CD8-positive, alpha-beta memory T cell (primary cell): ENCODE measurements at places on chromosomes 11 and 22. TPM values are rescaled to one million over a fixed set of nuclear protein-coding genes. Genes with fewer than 3 reads are reported as not detected.

Gene VEGFB
- total RNA-seq: 77.0 TPM

Gene OR51B5
- not detected for total RNA-seq

Gene VWCE
- total RNA-seq: 11.3 TPM

Gene LRRN4CL
- total RNA-seq: 0.11 TPM

Gene ESAM
- total RNA-seq: 0.77 TPM

Gene EED
- 188 TPM for total RNA-seq

Gene OR6A2
- not detected for total RNA-seq

- no peak for DNase-seq
These were observed 111.7 kb downstream of the BUD13 start for GRCh38 chr11:116661056-116661455.

GRCh38 chr11:69105461-69106030 lies 50.2 kb upstream of the SMIM38 start:
- no peak for DNase-seq

DNA sequence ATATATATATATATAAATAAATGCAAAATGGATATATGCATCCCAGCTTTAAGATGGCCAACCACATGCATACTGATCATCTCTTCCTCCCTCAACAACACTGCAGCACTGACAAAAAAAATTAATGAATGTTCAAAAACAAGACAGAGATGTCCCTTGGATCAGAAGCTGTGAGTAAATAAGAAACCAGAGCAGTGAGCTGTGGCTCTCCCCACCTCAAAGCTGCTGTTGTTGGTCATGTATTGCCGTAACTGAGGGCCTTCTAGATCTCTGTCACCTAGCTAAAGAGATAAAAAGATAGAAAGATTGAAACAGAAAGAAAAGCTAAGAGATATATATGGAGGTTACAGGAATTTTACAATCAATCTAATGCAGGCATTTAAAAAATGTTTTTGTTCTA lies 15.5 kb upstream of the TMEM135 start:
- DNase-seq: no peak

DNA sequence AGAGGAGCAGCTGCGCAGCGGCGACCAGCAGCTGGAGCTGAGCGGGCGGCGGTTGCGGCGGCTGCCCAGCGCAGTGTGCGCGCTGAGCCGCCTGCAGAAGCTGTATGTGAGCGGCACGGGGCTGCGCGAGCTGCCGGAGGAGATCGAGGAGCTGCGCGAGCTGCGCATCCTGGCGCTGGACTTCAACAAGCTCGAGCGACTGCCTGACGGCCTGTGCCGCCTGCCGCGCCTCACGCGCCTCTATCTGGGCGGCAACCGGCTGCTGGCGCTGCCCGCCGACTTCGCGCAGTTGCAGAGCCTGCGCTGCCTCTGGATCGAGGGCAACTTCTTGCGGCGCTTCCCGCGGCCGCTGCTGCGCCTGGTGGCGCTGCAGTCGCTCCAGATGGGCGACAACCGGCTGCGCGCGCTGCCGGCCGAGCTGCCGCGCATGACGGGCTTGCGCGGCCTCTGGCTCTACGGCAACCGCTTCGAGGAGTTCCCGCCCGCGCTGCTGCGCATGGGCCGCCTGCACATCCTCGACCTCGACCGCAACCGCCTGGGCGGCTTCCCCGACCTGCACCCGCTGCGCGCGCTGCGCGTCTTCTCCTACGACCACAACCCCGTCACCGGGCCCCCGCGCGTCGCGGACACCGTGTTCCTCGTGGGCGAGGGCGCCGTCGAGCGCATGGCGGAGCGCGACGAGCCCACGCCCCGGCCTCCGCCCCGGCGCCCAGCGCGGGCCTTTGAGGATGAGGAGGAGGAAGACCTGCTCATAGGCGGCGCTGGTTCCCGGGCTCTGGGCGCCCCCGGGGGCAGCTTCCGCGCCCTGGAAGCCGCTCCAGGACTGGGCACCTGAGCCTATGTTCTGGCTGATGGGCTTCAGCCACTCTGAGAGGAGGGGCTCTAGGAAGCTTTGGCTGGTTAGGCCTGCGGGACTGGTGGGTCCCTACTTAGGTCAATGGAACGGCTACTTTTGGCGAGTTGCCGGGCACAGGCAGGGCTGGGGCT lies 787 bp downstream of the LRRC10B start:
- DNase-seq: peak; percentile 41

DNA sequence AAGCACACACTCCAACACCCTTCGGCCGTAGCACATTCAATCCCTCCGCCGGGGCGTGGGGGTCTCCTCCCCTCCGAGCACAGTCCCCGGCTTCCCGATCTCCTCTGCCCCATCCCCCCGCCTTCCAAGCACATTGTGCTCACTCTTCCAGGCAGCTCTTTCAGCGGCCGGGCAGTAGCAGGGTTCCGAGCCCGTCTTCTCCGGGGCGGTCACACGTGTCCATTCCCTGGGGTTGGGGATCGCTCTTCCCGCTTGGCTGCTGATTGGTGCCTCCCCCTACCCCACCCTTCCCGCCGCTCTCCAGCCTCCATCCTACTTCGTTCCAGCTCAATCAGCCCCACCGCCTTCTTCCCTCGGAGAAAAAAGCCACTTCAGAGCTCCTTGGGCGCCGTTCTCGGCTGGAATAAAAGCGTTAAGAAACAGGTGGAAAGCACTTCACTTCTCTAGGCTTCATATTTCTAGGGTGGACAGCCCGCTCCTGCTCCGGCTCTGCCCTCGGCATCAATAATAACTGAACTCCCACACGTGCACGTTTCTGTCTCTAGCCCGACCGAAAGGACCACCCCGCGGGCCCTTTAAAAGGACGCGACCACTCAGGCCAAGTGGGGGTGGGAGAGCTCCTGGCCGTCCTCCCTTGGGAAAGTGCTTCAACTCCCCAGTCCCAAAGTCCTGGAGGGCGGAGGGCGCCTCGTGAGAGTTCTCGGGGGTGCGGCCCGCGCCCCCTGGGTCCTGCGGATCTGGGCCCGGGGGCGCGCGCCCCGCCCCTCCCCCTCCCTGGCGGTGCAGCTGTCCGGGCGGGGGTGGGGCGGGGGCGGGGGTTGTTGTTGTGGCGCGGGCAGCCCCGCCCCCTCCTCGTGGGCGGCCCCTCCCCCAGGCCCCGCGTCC lies 464 bp upstream of the CECR2 start:
- DNase-seq: no peak

GRCh38 chr22:46119093-46119728 lies 31.1 kb upstream of the PPARA start:
- DNase-seq: no peak

DNA sequence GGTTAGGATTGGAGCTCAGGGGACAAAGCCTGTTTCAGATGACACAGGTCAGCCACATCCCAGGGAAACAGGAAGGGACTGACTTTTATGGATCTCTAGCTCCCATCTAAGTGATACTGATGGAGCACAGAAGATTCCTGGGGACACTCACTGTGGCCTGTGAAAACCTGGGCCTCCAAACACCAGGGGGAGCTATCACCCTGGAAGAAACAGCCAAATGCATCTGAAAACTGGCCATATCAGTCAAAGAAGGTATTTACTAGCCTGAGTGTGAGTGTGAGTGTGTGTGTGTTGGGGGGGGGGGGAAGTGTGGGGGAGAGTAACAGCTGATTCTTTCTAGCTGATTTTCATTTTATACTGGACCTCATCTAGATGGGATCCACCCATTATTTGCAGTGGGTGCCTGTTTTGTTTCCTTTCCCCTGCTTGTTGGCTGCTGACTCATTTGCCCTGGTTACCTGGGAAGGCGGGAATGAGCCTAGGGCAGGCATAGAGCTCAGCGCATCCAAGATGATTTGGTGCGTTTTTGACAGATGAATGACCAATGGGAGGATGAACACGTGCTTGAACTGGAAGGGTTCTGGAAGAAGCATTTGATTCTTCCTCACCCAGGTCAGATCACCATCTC lies 284.0 kb downstream of the KIRREL3 start:
- DNase-seq: no peak

DNA sequence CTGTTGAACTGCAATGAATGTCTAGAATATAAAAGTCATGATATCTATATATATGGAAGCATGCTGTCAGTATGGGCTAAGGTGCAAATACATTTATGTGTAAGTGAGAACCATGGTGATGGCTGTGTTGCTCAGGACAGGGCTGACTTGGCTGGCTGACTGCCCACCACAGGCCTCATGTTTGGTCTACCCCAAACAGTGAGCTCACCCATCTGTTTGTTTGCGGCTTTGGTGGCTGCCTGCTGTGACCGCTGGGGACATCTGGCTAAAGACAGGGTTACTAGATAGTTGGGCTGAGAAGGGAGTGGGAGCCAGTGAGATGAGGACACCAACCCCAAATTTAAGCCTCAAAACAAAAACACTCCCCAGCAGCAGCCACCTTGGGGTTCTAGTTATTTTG lies 6.3 kb downstream of the CD44 start:
- DNase-seq: peak; percentile 27

DNA sequence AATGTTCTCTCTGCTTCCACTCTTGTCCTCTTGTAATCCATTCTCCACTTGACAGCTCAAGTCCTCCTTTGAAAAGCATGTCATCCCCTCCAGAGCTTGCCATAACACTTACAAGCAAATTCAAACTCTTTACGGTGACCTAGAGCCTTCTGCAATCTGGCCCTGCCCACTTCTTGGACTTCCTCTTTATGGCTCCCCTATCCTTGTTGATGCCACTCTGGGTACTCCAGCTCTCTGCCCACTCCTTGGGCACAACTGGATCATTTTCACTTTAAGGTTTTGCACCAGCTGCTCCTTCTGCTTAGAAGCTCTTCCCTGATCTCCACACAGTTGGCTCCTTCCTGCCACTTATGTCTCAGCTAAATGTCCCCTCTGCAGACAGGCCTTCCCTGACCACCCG lies 217.9 kb downstream of the DSCAML1 start:
- DNase-seq: no peak

DNA sequence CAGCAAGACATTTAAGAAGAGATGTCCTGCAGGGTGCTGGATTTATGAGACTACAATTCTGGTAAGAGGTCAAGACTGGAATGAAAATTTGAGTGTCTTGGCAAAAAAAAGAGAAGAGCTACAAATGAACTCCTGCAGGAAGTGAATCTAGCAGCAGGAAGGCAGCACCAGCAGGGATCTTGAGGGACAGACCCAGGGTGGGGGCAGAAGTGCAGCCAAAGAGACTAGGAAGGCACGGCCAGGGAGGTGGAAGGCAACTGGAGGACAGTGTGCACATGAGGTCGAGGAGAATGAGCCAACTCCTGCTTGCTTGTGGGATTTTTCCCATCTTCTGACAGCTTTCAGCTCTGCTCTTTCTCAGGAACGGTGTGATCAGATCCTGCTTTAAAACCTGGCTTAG lies 263.2 kb downstream of the BUD13 start:
- DNase-seq: no peak

- DNase-seq: no peak
These were observed 12.0 kb downstream of the STIM1 start for GRCh38 chr11:3867209-3868091.

DNA sequence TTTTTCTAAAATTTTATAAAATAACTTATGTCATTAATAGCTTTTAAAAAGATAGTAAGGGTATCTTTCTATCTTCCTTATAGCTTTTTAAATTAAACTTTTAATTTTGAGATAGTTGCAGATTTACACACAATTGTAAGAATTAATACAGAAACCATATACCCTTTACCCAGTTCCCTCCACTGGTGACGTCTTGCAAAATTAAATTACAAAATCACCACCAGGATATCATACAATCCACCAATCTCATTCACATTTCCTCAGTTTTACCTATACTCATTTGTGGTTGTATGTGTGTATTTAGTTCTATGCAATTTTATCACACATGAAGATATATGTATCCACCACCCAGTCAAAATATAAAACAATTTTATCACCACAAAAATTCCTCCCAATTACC lies 10.0 kb downstream of the SBF2 start:
- no peak for DNase-seq

GRCh38 chr11:118914987-118915386 lies 10.7 kb downstream of the BCL9L start:
- DNase-seq: peak; percentile 32
